ENCODE measurements at places on chromosomes 4 and X.

- no peak for DNase-seq
Observed at GRCh38 chr4:38590046-38590445, 74.0 kb upstream of the KLF3 start.

DNA sequence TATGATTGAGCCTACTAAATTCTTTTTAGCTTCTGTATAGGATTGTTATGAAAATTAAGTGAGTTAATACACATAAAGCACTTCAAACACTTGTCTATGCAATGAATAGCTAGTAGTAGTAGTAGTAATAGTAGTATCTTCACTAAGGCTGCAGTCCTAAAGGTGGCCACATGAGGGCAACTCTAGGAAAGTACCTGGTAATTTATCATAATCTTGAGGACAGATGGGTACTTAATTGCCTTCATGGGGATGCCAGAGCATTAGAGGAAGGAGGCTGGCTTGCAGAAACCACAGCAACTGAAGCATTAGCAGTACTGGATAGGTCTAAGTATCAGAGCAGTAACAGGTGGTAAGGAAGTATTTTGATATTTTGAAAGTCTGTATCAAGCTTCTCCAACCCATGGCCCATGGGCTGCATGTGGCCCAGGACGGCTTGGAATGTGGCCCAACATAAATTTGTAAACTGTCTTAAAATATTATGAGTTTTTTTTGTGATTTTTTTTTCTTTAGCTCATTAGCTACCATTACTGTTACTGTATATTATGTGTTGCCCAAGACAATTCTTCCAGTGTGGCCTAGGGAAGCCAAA, 17.3 kb downstream of the NIPAL1 start:
- peak; percentile 62 for DNase-seq

GRCh38 chr4:181966104-181966551, 277.1 kb upstream of the TENM3 start:
- no peak for DNase-seq

DNA sequence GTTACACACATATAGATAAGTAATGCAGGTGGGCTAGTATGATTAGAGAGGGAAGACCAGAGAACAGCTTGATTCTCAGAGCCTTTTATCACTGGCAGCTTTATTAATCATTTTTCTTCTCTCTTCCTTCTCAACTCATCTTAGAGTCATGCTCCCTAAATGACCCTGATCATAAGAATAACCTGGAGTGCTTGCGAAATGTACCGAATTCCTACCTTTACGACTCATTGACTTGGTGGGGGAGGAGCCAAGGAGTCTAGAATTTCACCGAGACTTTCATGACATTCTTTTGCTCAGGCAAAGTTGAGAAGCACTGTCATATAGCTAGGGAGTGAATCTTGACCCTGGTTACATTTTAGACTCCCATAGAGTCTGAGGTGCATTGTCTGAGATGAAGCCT, 298.9 kb upstream of the PUDP start:
- DNase-seq: no peak

GRCh38 chrX:119399772-119400101, 601 bp downstream of the SLC25A43 start:
- DNase-seq: no peak

DNA sequence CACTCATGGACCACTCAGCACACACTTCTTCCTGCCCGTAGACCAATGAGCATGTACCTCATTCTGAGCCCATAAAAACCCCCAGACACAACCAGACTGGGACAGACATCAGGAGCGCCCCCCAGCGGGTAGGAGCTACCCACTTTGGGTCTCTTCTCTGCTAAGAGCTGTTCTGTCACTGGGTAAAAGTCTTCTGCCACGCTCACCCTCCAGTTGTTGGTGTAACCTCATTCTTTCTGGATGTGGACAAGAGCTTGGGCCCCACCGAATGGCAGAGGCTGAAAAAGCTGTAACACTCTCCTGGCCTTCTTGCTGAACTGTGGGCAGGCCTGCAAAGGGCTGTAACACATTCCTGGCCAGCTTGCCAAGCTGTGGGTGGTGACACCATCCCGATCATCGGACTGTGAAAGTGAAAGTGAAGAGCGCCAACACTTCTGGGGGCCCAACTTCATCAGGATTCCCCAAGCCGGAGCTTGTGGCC, 137.6 kb downstream of the TECRL start:
- DNase-seq: no peak

DNA sequence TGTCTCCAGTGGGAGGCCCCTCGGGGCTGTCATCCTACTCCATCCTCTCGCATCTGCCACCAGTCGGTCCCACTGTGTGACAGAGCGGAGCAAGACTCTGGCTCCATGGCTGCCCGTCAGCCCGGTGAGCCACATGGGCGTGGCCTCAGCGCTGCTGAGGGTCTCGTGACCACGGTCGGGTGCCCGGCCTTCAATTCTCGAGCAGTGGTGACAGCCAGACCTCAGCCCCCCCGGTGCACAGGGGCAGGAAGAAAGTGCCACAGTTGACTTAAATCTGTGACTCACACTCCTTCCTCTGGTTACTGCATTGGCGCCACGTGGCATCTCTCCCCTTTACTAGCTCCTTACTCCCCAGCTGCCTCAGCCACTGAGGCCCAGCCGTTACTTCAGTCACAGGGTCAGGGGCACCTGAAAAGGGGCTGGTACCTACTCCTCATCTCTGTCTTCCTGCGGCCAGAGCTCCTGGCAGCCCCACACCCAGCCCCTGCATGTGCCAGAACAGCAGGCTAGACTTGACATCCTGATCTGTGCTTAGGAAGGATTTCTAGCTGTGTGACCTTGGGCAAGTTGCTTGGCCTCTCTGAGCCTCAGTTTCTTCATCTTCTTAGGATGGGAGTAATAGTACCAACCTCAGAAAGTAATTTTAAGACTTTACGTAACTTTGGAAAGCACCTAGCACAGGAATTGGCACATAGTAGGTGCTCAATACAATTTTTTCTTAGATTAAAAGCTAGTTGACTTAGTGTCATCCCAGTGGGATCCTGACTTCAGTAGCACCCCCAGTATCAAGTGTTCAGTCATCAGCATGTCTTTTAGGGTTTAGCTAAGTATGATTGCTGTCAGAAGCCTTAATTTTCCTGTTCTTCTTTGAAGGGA, 66.1 kb downstream of the TNIP2 start:
- no peak for DNase-seq

GRCh38 chr4:8794491-8794890, 77.1 kb downstream of the HMX1 start:
- DNase-seq: no peak

GRCh38 chr4:83272900-83273299, 11.7 kb downstream of the COQ2 start:
- DNase-seq: no peak

GRCh38 chr4:110020139-110020538, 107.5 kb downstream of the EGF start:
- DNase-seq: no peak

GRCh38 chr4:2848449-2848848, 4.8 kb downstream of the ADD1 start:
- DNase-seq: no peak

DNA sequence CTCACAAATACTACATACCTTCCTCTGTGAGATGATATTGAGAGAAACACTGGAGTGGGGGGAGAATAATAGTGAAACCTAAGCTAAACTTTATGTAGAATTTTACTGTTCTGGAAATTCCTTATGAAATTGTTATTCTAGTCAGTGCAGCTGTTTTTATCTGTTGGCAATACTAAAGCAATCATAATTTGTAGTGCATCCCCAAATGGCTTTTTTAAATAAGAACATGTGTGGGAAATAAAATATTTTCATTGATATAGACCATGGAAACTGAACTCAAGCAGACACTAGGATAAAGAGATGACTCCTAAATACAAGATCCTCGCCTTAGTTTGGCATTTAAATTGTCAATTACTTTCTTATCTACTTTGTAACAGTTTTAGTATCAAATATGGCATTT, 51.1 kb downstream of the SEC24D start:
- DNase-seq: no peak

- no peak for DNase-seq
Observed at GRCh38 chr4:59994118-59994517, 1206.0 kb upstream of the ADGRL3 start.

DNA sequence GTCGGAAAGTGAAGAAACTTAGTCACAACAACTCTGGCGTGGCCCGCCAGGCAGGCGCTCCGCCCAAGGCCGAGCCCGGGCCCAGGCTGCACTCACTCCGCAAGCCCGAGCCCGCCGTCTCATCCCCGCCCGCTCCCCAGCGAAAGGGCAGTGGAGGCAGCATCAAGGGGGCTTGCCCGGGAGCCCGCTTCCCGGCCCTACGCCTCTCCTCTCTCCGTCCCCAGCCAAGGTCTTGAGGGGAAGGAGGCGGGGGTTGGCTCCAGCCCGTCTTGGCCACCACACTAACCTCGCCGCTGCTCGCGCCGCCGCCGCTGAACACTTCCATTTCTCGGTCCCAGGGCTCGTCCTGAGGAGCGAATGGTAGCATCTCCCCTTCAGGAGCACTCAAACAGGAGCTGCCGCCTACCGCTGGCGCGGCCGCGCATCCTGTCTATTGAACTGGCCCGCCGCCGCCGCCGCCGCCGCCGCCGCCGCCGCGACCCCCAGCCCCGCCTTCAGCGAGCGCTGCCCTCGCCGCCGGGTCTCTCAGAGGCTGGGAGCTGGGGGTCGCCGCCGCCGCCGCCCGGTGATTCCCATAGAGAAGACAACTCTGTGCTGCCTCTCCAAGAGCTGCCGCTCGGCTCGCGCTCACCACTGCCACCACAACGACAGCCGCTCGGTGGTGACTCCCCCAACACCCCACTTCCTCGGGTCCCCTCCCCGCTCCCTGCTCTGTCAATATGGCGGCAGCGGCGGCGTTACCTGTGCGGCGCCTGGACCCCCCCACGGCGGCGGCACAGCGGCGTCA, at the start of gene RPS6KA6:
Gene RPS6KA6, minus strand, starts transcription at position 667 of the 787 bp plus-strand sequence. Its CDS starts 300 bp downstream, at position 367.
- no peak for DNase-seq

GRCh38 chr4:182091128-182091527, 152.1 kb upstream of the TENM3 start:
- no peak for DNase-seq

DNA sequence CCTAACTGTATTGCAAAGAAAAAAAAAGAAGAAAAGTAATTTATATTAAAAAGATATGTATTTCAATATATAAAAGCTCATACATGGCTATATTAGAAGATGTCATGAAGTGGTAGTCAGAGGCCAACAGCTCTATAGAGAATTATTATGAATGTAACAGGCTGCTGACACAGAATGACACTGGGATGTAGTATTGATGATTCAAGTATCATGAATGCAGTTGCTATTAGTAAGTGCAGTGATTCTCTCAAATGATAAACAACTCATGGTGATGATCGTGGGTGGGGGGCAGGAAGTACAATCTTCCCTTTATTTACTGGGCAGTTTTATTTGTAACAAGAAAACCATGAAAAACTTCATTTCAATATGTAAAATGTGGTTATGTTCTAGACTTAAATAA, 124.6 kb downstream of the COL4A6 start:
- no peak for DNase-seq

DNA sequence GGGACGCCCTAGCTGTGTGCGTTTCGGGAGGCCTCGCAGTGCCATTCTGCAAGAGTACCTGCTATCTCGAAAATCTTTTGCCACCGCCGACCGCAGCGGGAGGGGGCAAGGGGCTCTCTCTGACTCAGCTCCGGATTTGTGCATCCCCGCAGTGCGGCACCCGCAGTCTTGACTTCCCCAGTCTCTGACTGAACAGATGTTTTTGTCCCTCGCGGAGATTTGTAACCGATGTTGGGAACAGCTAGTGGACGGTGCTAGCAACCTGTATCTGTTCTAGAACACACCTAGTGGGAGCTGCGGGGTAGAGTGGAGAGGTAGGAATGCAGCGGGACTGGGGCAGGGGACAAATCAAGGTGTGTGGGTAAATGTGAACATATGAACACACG, 17.2 kb downstream of the NKX6-1 start:
- no peak for DNase-seq

GRCh38 chr4:187204389-187204918, 480.8 kb upstream of the FAT1 start:
- DNase-seq: no peak

DNA sequence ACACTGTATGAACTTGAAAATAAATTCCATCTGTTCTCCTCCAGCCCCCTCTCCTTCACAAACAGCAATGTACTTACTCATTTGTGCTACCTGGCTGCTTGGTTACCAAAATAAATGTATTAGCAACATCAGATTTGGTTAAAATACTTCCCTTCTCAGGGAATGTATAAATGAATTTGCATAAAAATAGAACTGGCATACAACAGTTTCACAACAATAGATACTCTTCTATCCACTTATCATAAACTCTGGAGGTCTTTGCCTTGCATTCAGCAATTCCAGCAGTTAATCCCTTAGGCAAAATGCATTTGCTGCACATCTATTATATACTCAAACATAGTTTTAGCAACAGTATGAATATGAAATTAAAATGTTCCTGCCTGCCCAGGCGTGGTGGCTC, 658.2 kb downstream of the CENPC start:
- no peak for DNase-seq

- DNase-seq: no peak
Observed at GRCh38 chr4:13938299-13938698, 310.8 kb upstream of the BOD1L1 start.

- DNase-seq: no peak
Observed at GRCh38 chr4:15003401-15003890, 1.2 kb downstream of the CPEB2 start.

DNA sequence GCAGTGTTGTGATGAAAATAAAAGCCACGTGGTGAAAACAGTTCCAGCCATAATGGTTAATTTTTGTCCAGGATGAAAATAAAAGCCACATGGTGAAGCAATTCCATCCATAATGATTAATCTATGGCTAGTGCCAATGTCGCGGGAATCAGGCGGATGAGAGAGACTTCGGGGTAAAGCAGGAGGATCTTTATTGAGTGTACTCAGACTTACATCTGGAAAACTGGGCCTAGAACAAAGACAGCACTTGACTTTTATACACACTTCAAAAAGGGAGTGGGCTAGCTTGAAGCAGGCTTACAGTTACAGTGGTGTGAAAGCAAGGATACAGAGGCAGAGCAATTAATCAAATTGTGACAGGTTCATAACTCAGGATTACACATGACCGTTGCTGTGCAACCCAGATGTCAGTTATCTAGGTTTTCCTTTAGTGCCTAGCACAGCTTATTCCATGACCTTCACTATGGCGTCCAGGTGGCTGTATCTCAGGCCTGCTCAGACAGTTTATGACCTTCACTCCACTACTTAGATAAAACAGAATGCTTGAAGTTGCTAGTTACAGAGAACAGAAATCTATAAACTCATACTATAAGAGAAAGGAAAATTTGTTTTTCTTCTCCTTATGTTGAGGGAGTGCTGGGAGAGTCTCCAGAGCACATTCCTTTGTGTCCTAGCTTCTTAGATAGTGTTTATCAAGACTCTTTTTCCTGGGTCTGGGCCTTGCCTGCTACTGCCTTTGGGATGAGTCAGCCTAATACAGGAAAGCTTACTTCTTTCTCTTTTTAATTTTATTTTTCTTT, 5.9 kb upstream of the PLA2G12A start:
- no peak for DNase-seq

GRCh38 chr4:138864961-138865720, 150.4 kb upstream of the NOCT start:
- no peak for DNase-seq

GRCh38 chr4:76969495-76969894, 19.9 kb downstream of the SEPTIN11 start:
- DNase-seq: no peak

Measured in DMS 273 treated with DMSO at 0.1 percent for 48 hours (cell line).